Naive thymus-derived CD8-positive, alpha-beta T cell (primary cell): ENCODE measurements at places on chromosomes 3 and 15.
A peak's percentile ranks its signal among the peaks of the same experiment; 100 is the strongest.

DNA sequence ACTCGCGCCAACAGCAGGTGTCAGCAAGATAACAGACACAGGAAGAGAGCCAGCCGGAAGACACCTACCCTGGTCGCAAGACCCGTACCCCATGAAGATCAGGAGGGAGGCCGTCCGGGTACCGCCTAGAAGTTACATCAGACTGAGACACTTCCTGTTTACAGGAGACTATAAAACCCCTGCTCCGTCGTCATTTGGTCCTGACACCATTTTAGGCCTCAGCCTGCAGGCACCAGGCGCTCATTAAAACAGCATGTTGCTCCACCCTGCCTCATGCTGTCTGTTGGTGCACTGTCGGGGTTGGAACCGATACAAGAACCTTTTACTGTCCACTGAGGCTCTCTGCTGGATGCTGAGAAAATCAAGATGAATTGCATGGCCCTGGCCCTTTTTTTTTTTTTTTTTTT, 15.6 kb upstream of the PRTG start:
- no peak for DNase-seq

DNA sequence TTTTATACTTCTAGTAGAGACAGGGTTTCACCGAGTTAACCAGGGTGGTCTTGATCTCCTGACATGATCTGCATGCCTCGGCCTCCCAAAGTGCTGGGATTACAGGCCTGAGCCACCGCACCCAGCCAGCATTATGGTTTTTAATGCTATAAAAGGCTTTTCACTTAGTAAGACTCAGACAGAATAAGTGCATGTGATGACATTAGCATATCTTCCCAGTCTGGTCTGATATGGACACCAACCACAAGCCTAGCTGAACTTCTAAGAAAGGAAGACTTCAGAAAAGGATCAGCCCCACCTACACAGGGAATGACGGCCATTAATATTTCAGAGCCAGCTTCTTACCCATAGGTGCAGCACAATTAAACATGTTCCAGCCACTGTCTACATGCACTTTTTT, 27.0 kb downstream of the GRK7 start:
- DNase-seq, result no peak

GRCh38 chr3:106466881-106467280, 598.1 kb upstream of the CBLB start:
- no peak for DNase-seq

DNA sequence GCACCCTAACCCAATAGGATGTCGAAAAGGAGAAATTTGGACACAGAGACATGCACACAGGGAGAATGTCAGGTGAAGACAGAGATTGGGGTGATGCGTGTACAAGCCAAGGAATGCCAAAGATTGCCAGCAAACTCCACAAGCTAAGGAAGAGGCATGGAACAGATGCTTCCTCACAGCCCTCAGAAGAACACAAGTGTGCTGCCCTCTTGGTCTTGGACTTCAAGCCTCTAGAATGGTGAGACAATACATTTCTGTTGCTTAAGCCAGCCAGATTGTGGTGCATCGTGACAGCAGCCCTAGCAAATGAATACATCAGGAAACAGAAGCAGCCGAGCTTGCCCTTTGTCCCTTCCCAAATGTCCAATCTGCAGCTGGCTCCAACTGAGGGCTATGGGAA, 23.7 kb upstream of the ARL8B start:
- no peak for DNase-seq

- no peak for DNase-seq
Observed at GRCh38 chr3:17514597-17514996, 227.8 kb downstream of the TBC1D5 start.

- DNase-seq, result no peak
Observed at GRCh38 chr15:58532126-58532525, 100.3 kb downstream of the LIPC start.

DNA sequence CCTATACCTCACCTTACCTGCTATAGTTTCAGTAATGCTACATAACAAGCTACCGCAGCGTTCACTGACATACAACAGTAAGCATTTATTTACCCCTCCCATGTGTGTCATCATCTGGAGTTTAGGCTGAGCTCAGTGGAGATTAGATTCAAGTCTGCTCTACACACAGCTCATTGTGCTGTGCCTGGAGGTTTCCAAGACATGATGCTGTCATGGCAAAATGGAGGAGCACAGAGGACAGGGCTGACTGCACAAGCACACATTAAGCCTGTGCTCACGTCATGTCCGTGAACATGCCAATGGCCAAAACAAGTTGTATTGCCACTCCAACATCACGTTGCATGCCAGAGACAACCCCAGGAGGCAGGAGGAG, 333.8 kb upstream of the TRIM42 start:
- DNase-seq, result no peak

GRCh38 chr3:107545680-107546120, 22.9 kb downstream of the BBX start:
- DNase-seq, result no peak

DNA sequence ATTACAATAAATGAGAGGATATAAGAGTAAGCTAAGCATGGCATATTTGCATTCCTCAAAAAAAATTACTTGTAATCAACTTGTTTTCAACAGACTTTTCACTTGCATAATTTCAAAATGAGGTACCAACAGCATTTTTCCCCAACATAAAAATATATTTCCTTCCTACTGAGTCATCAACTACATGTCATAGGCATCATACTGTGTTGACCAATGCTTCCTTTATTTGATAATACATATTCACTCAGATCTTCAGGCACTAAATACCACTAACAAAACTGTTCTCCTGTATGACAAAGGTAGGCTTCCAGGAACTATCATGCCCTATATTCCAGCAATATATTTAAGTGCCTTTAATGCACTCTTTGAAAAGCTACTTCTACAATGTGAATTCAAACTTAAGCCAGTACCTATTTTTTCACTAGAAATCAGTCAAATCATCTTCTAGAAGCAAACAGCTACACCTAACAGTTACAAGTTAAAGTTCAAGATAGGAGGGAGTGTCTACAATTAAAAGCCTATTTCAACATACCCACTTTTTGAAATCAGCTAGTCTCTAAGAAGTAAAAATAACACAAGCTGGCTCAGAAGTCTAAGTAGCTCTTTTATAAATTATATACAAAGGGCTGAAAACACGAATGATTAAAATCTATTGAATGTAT, 11.3 kb downstream of the ADAM10 start:
- DNase-seq, result no peak

DNA sequence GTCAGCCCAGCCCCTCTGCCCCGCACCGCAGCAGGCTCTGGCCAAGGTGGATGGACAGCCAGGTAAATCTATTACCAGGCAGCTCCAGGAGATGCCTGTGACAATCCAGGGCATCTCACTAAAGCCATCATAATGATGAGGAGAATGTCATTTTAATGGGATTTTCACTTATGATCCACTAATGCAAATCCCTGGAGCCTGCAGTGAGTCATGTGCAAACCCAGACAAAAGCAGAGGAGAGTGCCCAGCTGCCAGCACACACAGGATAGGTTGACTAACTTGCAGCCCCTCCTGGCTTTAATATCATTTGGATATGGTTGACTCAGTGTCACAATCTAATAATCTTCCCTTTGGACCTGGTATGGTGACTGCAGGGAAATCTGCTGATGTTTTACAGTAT, 206.9 kb upstream of the TRIM42 start:
- DNase-seq, result no peak

DNA sequence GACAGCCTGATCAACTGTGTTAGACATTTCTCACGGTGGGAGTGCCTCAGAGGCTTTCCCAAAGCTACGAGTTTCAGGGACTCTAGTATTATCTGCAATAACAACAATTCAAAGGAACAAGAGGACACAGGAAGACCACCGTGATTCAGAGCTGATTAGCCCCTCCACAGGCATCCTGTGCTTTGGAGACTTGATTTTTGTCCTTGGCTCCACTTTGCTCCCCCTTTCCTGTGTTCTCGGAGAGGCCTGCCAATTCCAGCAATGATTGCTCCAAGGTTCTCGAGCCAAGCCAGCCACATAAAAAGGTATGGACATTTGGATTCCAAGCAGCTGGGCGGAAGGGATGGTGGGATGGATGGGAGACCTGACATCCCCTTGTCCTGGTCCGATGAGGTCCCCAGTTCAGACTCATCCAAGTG, 14.3 kb downstream of the EHD4 start:
- DNase-seq, result no peak

GRCh38 chr15:50828610-50829206, 63.2 kb upstream of the SPPL2A start:
- DNase-seq, result no peak

DNA sequence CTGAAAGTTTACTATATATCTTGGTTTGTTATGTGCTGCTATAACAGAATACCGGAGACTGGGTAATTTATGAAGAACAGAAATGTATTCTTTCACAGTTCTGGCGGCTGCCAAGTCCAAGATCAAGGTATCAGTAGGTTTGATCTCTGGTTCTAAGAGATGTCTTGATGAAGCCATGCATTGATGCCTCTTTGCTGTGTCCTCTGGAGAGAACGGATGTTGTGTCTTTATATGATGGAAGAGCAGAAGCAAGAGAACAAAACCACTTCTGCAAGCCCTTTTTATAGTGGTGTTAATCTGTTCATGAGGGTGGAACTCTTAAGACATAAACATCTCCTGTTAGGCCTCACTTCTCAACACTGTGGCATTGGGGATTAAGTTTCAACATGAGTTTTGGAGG, 62.7 kb downstream of the TCF12 start:
- peak; percentile 54 for DNase-seq

- no peak for DNase-seq
Observed at GRCh38 chr3:118447339-118447738, 587.3 kb downstream of the IGSF11 start.

GRCh38 chr15:56736308-56736707, 3.0 kb upstream of the ZNF280D start:
- no peak for DNase-seq

DNA sequence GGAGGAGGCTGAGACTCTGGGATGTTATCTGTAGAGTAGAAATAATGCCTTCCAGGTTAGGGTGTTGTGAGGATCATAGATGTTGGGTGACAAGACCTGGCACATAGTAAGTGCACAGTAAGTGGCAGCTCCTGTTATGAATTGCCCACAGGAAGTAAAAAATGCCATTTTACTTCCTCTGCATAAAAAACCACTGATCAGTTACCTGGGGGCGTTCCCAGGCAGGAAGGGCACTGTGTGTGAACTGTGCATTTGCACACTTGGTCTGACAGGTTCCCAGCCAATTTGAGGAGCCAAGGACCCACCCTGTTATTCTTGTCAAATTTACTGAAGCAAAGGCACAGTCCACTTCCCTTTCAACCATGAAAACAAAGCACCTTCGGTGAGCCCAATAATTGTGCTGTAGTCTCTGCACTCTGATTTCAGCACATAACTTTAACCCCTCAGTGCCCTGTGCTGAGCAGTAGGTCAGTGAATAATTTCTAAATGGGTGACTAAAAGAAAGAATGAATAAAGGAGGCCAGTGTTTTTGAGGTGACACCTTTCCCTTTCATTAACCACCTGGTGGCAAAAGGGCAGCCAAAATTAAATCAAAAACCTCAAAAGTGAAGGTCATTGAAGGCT, 85.8 kb upstream of the ARHGEF3 start:
- no peak for DNase-seq

DNA sequence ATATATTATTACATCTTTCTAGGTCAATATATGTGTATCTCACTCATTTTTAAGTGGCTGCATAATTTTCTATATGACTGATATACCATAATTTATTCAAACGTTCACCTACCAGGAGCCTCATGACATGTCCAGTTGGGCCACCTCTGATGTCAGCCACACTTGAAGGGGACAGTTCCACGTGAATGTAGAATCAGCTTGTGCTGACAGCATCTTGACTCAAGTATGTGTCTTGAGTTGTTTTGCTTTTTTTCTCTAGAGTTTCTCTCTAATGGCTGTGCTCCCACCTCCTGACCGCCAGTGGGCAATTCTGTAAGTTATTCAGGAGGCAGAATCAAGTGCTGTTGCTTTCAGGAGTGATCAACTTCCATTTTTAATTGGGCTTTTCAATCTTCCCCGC, 237.9 kb downstream of the NFKBIZ start:
- DNase-seq, result no peak

DNA sequence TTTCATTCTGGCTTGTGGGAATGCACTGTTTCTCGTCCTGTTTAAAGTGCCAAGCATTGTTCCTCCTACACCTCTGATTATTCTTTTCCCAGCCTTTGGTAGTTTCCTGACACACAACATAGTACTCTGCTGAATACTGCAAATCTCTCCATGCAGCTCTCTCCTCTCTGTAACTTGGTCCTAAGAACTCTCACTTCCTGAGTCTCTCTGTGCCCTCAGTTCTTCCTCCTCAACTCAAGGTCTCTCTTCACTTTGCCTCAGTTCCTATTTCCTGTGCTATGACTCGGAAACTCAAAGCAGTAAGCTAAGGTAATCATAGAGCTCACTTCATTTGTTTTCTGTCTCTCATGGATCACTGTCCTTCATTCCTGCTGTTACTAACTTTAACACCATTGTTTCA, 113.4 kb downstream of the ZNF280D start:
- no peak for DNase-seq

GRCh38 chr3:86960550-86960949, 30.4 kb downstream of the VGLL3 start:
- DNase-seq, result no peak

DNA sequence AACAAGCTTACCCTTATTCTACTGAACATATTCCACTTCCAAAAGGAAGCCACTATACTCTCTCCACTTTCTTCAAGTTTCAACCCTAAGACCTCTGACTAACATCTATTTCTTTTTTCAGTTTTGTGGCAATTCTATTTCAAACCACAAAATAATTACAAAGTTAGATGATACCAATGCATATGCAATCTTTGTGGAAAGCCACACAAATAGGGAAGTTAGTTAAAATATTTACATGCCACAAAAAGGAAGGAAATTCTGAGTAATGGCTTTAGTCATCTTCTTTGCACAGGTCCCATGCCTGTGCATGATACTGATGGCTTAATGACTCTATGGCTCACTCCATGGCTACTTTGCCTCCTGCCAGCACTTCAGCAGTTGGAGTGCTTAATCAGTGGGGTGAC, 57.0 kb upstream of the MCTP2 start:
- no peak for DNase-seq

DNA sequence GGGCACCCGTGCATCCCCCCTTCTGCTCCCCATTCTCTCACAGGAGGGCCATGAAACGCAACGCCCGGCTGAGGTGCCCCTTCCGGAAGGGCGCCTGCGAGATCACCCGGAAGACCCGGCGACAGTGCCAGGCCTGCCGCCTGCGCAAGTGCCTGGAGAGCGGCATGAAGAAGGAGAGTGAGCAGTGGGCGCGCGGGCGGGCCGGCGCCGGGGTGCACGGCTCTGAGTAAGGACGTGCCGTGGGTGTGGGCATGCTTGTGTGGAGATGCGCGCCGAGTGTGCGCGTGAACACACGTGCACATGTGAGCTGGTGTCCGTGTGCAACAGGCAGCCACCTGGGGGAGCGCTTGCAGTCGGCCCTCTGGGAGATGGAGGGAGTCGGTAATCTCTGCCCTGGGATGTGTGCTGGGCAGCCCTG, 28.1 kb downstream of the NR1I2 start:
- peak; percentile 40 for DNase-seq

- no peak for DNase-seq
Observed at GRCh38 chr15:45027220-45027619, 4.2 kb downstream of the SORD start.

- DNase-seq, result no peak
Observed at GRCh38 chr3:141123677-141124410, 72.7 kb downstream of the SPSB4 start.
